ENCODE measurements at places on chromosomes 3 and 15.

- H3K27me3 ChIP-seq: no peaks in the 10 kb centered on the region
- H3K4me3 ChIP-seq: no peak overlapping the region
- H3K4me1 ChIP-seq: no peaks in the 10 kb centered on the region
- no peak overlapping the region for H3K27ac ChIP-seq
- DNase-seq: peak; percentile 39
Measured at GRCh38 chr3:107938143-107938542, 152.7 kb downstream of the CD47 start.

- no peaks in the 10 kb centered on the region for H3K27me3 ChIP-seq
Measured at GRCh38 chr3:56810577-56811545, 9.1 kb upstream of the ARHGEF3 start.

DNA sequence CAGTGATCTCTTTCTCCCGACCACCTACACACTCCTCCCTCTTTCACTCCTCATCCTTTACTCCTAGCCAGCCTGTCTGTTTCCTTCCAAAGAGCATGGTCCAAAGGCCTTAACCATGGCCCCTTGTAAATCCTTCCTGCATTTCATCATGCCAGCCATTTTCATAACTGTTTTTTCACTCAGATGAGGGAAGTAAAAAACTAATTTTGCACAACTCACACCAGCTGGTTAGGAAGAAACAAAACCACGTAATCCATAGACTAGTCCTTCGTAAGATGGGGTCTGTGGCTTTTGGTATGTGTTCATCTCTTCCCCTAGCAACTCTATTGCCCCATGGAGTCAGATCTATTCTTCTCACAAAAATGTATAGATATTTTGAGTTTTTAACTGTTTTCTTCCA lies 187.8 kb downstream of the SHOX2 start:
- no peak overlapping the region for H3K4me3 ChIP-seq
- no peak overlapping the region for H3K27ac ChIP-seq
- no peaks in the 10 kb centered on the region for H3K4me1 ChIP-seq
- H3K27me3 ChIP-seq: no peaks in the 10 kb centered on the region

- no peak overlapping the region for H3K4me3 ChIP-seq
- no peak for DNase-seq
- H3K27me3 ChIP-seq: no peaks in the 10 kb centered on the region
- H3K4me1 ChIP-seq: no peaks in the 10 kb centered on the region
- no peaks in the 10 kb centered on the region for H3K36me3 ChIP-seq
- H3K27ac ChIP-seq: no peak overlapping the region
Measured at GRCh38 chr3:95521396-95521795, 1293.0 kb upstream of the EPHA6 start.

- no peak overlapping the region for H3K27ac ChIP-seq
- no peaks in the 10 kb centered on the region for H3K4me1 ChIP-seq
- no peak overlapping the region for H3K4me3 ChIP-seq
- no peaks in the 10 kb centered on the region for H3K36me3 ChIP-seq
- no peaks in the 10 kb centered on the region for H3K27me3 ChIP-seq
Measured at GRCh38 chr15:89227425-89227824, 6.0 kb upstream of the RLBP1 start.

DNA sequence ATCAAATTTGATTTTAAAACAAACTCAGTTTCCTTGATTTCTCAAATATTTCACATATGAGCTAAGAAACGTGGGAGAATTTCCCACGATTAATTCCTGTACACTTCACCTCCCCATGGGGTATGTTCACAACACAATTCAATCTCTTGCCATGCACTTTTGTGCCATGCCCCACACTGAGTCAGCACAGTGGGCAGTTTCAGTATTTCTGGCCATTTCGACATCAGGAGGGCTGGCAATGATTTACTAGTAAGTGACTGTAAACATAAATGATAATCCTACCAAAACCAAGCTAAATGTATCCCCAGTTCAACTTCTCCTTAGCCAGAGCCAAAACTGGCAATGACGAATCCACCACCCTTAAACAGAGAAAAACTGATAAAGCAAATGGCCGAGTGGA lies 293.6 kb downstream of the FGF12 start:
- no peaks in the 10 kb centered on the region for H3K4me1 ChIP-seq
- no peak overlapping the region for H3K27ac ChIP-seq
- no peaks in the 10 kb centered on the region for H3K36me3 ChIP-seq
- no peak overlapping the region for H3K4me3 ChIP-seq
- DNase-seq: no peak
- H3K27me3 ChIP-seq: peaks cover 10% of the 10 kb centered on the region

DNA sequence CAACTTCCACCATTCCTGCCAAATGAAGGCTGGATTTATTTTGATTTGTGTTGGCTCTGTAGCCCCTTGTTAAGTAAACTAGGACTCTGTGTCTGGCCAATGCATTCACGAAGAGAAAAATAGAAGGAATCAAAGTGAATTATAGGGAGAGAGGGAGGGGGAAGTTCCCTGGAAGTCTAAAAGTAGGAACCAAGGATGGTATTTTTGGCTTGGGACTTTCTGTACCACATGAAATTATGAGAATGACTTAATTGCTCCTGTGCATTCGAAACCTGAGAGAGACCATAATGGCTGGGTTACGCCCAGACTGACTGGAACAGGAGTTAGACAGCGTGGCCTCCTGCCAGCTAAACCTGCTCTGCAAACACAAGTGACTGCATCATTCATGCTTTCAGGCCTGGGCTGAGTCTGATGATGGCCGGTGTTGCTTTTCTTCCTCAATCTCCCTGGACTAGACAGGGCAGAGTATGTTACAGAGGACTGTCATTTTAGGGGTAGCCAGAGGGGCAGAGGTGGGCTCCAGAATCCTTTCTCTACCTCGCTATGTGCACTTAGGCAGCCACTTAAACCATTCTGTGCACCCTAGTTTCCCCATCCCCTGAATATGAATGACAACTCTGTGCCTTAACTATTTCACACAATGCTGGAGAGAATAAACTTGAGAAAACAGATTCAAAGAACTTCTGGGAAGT lies 58.9 kb downstream of the MYO1E start:
- no peaks in the 10 kb centered on the region for H3K4me1 ChIP-seq
- H3K36me3 ChIP-seq: no peaks in the 10 kb centered on the region
- no peak overlapping the region for H3K27ac ChIP-seq
- no peak for DNase-seq
- no peak overlapping the region for H3K4me3 ChIP-seq
- no peaks in the 10 kb centered on the region for H3K27me3 ChIP-seq

GRCh38 chr3:133040696-133041523 lies 2.7 kb downstream of the TMEM108 start:
- H3K27ac ChIP-seq: no peak overlapping the region
- H3K4me1 ChIP-seq: peaks cover 12% of the 10 kb centered on the region
- DNase-seq: peak; percentile 52

DNA sequence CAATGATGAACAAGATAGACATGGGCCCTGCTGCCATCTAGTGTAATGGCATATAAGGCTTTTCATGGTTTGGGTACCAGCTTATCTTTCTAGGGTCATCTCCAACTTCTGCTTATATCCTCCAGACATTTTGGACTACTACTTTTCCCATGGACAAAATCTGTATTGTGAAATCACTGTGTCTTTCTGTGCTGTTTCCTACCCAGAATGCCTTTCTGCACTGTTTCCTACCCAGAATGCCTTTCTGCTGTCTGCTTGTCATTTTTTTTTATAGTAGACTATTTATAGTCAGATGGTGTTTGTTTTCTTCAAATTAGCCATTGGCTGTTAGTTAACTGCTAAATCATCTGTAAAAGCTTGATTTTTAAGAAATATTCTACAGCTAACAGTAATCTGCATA lies 20.1 kb downstream of the VPS8 start:
- H3K4me1 ChIP-seq: no peaks in the 10 kb centered on the region
- H3K27ac ChIP-seq: no peak overlapping the region
- H3K36me3 ChIP-seq: peaks cover 52% of the 10 kb centered on the region
- no peak overlapping the region for H3K4me3 ChIP-seq

DNA sequence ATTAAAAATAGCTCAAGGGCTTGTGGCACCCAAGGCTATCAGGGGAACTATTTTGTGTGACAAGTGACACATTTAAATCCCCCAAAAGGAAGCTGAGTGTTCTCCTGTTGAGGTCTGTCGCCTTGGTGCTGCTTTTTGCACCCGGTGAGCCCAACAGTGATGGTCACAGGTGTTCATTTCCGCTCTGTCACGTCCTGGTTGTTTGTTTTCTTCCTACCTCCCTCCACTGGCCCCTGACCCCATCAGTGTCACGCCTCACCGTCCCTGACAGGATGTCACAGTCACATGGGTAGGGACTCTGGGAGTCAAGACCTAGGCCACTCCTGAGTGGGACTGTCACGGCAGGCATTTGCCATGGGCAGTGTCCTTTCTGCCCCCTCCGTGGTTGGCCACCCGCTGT lies 11.2 kb downstream of the SLCO3A1 start:
- no peak for DNase-seq
- H3K4me3 ChIP-seq: no peak overlapping the region
- no peak overlapping the region for H3K27ac ChIP-seq
- peaks cover 12% of the 10 kb centered on the region for H3K4me1 ChIP-seq
- no peaks in the 10 kb centered on the region for H3K27me3 ChIP-seq
- H3K36me3 ChIP-seq: no peaks in the 10 kb centered on the region

GRCh38 chr3:192611411-192611810 lies 115.9 kb downstream of the FGF12 start:
- H3K4me1 ChIP-seq: no peaks in the 10 kb centered on the region
- H3K36me3 ChIP-seq: no peaks in the 10 kb centered on the region
- no peak overlapping the region for H3K4me3 ChIP-seq
- H3K27ac ChIP-seq: no peak overlapping the region
- DNase-seq: no peak
- H3K27me3 ChIP-seq: no peaks in the 10 kb centered on the region

DNA sequence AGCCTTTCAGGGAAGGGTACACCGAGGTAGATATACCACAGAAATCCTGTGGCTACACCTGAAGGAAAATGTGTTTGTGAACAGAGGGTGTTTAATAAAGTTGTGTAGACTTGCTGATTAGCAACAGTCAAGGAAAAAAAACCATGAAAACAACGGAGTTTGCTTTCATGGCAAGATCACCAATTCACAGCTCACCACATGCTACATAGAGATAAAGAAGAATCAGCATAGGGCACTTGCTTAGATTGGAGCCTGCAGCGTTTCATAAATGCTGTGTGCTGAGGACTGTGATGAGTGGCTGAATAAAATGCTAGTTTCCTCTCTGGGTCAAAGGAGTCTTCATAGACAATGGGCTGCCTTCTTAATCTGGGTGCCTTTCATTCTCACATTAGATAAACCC lies 257.6 kb downstream of the SLC9A9 start:
- no peak overlapping the region for H3K27ac ChIP-seq
- H3K36me3 ChIP-seq: no peaks in the 10 kb centered on the region
- no peak overlapping the region for H3K4me3 ChIP-seq
- H3K27me3 ChIP-seq: no peaks in the 10 kb centered on the region

- H3K27ac ChIP-seq: no peak overlapping the region
- H3K4me1 ChIP-seq: no peaks in the 10 kb centered on the region
- DNase-seq: no peak
- no peak overlapping the region for H3K4me3 ChIP-seq
Measured at GRCh38 chr3:73637042-73637441, 12.3 kb upstream of the PDZRN3 start.

- H3K27me3 ChIP-seq: no peaks in the 10 kb centered on the region
- H3K36me3 ChIP-seq: no peaks in the 10 kb centered on the region
- H3K4me1 ChIP-seq: no peaks in the 10 kb centered on the region
- no peak for DNase-seq
- no peak overlapping the region for H3K4me3 ChIP-seq
Measured at GRCh38 chr3:61929617-61930016, 368.2 kb downstream of the PTPRG start.

DNA sequence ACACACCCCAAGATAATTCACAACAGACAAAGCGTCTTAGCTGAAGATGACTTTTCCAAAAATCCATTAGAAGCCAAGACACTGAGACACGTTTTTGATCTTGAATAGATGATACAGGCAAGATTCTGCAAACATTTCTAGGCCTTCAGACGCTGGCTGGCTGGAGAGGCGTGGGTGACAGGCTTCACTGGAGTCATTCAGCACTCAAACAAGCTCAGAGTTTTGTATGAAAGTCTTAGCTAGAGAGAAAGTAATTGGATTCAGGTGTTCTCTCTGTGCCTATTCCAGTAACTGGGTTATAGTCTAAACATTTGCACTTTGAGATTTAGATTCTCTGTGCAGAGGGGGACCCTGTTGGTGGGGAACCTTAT lies 147.7 kb upstream of the BHLHE40 start:
- H3K4me3 ChIP-seq: no peak overlapping the region
- peaks cover 5% of the 10 kb centered on the region for H3K36me3 ChIP-seq
- H3K27me3 ChIP-seq: no peaks in the 10 kb centered on the region
- H3K4me1 ChIP-seq: peaks cover 95% of the 10 kb centered on the region
- no peak overlapping the region for H3K27ac ChIP-seq
- no peak for DNase-seq

DNA sequence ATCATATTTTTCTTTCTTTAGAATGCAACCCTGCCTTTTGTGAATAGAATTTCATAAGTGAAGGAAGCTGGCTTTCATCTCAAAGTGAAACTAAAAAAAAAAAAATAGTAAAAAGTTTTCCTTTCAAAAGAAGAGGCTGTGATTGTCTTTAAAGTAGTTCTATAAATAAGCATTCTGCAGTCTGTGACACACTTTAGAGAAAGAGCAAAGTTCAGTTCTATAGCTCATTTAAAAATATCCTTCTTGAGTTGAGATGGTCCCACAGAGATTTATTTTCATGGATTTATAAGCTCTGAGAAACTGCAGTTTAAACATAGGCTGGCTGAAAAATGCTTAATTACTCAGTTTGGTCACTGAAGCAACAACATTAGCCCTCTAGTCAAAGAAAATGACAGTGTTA lies 36.1 kb upstream of the CNTN6 start:
- peaks cover 3% of the 10 kb centered on the region for H3K4me1 ChIP-seq
- no peaks in the 10 kb centered on the region for H3K27me3 ChIP-seq
- no peak overlapping the region for H3K4me3 ChIP-seq
- H3K36me3 ChIP-seq: no peaks in the 10 kb centered on the region
- no peak for DNase-seq

GRCh38 chr3:106157411-106157810 lies 288.6 kb upstream of the CBLB start:
- H3K4me1 ChIP-seq: no peaks in the 10 kb centered on the region
- no peak overlapping the region for H3K4me3 ChIP-seq
- no peak for DNase-seq
- no peaks in the 10 kb centered on the region for H3K27me3 ChIP-seq
- no peaks in the 10 kb centered on the region for H3K36me3 ChIP-seq
- no peak overlapping the region for H3K27ac ChIP-seq

DNA sequence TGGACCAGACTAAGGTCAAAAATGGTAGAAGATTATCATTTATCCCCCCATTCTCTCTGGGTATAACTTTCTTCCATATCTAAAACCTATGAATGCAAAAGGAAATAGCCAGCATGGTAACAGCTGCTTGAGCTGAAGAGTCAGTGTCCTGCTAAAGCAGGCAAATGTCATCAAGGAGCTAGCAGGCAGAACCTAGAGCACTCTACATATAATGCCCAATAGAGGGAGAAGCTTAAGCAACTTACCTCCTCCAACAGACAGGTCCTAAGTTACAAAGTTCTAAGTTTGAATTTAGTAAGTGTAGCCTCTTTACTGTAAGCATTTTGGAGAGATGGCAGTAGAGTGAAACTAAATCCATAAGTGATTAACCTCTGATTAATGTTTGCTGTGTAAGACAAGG lies 7.7 kb downstream of the RAF1 start:
- no peak overlapping the region for H3K27ac ChIP-seq
- H3K4me3 ChIP-seq: no peak overlapping the region
- no peaks in the 10 kb centered on the region for H3K36me3 ChIP-seq
- H3K4me1 ChIP-seq: peaks cover 5% of the 10 kb centered on the region
